NCI-H1105 treated with DMSO at 0.1 percent for 48 hours (cell line): ENCODE measurements at places on chromosomes 7 and 10.

GRCh38 chr10:90975096-90975495 is 54.2 kb upstream of the ANKRD1 start:
- DNase-seq = no peak

DNA sequence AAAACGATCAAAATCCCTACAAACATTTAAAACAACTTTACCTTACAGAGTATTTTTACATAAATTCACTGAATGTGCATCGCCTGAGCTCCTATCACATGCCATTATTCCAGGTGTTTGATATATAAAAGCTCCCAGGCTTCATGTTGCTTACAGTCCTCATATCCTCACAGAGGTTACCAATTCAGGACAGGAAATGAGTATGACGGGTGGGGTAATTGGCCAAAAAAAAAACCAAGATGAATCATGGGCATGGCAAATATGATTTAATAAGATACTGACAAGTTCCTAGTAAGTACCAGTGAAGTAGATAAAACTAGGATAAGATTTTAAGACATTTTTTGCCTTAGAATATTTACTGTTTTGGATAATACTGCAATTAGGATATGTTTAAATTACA is 135.8 kb downstream of the KMT2E start:
- DNase-seq = no peak

DNA sequence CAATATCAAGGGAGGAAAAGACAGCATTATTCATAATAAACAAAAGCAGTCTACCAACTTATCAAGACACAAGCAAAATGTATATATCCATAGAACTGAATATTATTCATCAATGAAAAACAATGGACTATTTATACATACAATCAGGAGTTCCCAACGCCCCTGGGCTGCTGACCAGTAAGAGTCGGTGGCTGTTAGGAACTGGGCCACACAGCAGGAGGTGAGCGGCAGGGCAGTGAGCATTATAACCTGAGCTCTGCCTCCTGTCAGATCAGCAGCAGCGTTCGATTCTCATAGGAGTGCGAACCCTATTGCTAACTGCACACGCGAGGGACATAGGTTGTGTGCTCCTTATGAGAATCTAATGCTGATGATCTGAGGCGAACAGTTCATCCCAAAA is 71.7 kb upstream of the GPR22 start:
- DNase-seq = no peak

- no peak for DNase-seq
Measured at GRCh38 chr7:157500171-157500960, 163.6 kb downstream of the DNAJB6 start.

DNA sequence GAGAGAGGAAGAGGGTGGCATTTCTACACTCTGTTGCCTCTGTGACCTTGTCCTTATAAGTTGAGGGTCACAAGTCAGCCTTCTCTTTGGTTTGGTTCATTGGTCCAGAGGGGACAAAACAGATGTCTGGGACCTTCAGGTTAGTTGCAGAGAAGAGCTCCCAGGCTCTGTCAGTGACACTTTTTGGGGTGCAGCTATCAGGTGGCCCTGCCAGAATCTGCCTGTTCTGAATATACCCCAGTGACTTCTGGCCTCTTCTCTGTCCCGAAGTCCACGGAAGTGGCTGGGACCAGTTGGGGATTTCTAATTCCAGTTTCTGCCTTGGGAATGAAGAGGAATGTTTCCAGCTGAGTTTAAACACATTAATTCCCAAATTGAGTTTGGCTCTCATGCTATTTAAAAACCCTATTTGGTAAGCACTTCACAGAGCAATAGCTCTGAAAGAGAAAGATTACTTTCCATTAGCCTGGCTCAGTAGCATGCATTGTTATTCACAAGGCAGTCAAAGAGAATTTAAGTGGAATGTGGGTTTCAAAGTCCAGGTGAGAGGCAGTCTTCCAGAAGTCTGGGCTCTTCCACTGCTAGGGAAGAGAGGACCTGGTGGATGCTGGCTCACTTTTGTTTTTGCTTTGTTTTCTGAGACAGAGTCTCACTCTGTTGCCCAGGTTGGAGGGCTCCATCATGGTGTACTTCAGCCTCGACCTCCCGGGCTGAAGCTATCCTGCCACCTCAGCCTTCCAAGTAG is 237.8 kb upstream of the GALNT17 start:
- DNase-seq = no peak

GRCh38 chr10:89523274-89523673 is 12.1 kb downstream of the SLC16A12 start:
- DNase-seq = no peak

GRCh38 chr10:17075533-17076359 is 53.9 kb downstream of the CUBN start:
- DNase-seq = no peak

- no peak for DNase-seq
Measured at GRCh38 chr7:26688388-26688787, 176.0 kb downstream of the SKAP2 start.

- no peak for DNase-seq
Measured at GRCh38 chr10:15123749-15124184, 26.6 kb downstream of the RPP38 start.

- no peak for DNase-seq
Measured at GRCh38 chr7:138208142-138208570, 131.9 kb downstream of the AKR1D1 start.

GRCh38 chr7:117153016-117153545 is 169.8 kb downstream of the WNT2 start:
- no peak for DNase-seq

- no peak for DNase-seq
Measured at GRCh38 chr7:99365318-99366141, 9.0 kb upstream of the ARPC1B start.

DNA sequence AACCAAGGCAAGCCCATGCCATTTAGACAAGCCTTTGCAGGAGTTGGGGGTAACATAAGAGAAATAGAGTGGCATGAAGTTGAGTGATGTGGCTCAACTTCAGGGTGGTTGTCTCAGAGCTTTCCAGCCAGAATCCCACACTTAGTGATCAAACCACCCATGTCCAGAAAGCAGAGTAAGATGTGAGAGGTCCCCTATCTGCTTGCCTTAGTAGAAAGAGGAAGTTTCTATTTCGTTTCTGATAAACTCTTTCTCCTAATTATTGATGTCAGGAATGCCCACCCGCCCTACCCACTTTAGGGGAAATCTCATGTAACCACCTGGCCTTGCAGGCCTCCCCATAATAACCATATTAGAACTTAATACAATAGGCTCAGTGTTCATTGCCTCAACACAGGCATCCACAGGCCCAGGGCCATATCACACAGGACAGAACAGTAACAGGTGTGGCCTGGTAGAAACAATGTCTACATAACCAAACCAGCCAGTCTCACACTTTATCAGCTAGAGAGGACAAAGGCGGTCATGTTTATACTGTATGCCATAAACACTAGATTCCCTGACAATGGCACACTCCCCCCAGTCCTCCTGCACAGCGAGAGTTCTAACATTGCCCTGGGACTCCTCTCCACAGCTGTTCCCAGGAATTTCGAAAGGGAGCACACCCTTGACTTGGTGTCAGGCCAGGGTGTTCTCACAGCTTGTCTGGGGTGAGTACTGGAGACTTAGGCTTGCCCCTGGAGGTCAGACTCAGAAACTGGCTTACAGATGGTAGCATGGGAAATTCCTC is 364.4 kb downstream of the CXCL12 start:
- DNase-seq = no peak
